Stimulated activated CD4-positive, alpha-beta T cell treated with anti-CD3 and anti-CD28 coated beads, Interleukin-15, amount 100 ng/mL, for 1 hour (primary cell): ENCODE measurements at places on chromosomes 6 and 20.

DNA sequence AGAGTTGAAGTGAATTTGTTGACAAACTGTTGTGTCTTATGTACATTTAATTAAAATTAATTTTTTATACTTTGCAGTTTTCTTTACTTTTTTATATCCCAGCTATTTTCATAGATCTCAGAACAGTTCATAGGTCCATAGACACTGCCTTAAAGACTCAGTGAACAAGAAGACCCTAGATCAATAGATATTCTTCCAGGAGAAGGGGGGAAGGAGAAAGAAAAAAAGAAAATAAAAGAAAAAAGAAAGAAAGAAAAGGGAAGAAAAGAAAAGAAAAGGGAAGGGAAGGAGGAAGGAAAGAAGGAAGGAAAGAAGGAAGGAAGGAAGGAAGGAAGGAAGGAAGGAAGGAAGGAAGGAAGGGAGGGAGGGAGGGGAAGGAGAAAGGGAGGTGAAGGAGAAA lies 130.8 kb downstream of the MAFB start:
- no peak for DNase-seq

GRCh38 chr6:113879186-113880096 lies 22.3 kb downstream of the MARCKS start:
- DNase-seq: no peak

DNA sequence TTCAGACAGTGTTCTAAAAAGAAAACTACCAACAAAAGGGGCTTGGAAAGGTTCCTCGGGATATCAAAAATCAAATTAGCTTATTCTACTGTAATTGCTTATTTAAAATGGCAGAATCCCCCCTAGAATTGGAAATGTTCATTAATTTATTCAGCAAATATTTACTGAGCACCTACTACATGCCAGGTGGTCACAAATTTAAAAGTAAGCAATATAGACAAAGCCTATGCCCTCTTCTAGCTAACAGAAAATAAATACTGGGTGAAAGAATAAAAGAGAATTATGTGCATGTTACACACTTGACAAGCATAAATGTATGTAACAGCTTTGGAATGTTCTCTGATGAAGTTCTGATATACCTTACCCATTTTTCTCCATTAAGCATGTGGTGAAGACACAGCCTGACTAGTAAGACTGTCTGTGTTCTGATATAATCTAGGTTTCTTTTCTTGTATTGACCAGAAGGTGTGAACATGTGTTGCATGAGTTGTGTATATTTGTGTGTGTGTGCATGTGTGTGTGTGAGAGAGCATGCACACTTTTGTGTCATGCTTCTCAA lies 606.7 kb upstream of the CITED2 start:
- DNase-seq: no peak

- DNase-seq: no peak
Observed at GRCh38 chr6:24195836-24196597, 70.0 kb downstream of the NRSN1 start.

DNA sequence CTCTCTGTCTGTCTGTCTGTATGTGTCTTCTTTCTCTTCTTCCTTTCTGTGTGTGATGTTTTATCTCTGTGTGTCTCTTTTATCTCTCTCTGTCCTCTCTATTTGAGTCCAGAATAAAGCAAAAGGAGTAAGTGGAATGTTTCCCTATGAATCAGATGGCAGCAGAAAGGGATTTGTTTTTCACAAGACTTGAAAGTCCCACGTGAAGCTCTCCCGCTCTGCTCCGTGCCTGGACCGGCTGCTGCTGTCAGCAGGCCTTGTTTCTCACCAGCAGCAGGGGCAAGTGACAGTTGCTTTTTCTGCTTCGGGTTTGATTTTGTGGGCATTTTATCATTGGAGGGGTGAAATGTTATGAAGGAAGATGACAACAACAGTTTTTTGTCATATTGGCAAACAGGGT lies 212.7 kb downstream of the PACRG start:
- no peak for DNase-seq

GRCh38 chr20:62236200-62236599 lies 2.1 kb upstream of the OSBPL2 start:
- DNase-seq: no peak

GRCh38 chr20:3887876-3888620 lies 1.1 kb upstream of the PANK2 start:
- DNase-seq: no peak
